ENCODE measurements at places on chromosomes 4 and X.

DNA sequence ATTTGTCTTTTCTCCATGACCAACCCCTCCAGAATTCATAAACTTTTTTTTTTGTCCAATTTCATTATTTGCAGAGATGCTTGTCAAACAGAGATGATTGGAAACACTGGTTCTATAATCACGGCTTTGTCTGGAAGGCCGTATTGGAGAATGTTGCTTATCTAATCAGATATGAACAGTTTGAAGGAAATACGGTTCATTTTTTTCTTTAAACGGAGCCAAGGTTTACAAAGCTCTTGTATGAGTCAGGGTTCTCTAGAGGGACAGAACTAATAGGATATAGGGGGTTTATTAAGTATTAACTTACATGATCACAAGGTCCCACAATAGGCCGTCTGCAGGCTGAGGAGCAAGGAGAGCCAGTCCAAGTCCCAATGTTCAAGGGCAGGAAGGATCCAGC, 1415.8 kb downstream of the C4orf33 start:
- DNase-seq: no peak

DNA sequence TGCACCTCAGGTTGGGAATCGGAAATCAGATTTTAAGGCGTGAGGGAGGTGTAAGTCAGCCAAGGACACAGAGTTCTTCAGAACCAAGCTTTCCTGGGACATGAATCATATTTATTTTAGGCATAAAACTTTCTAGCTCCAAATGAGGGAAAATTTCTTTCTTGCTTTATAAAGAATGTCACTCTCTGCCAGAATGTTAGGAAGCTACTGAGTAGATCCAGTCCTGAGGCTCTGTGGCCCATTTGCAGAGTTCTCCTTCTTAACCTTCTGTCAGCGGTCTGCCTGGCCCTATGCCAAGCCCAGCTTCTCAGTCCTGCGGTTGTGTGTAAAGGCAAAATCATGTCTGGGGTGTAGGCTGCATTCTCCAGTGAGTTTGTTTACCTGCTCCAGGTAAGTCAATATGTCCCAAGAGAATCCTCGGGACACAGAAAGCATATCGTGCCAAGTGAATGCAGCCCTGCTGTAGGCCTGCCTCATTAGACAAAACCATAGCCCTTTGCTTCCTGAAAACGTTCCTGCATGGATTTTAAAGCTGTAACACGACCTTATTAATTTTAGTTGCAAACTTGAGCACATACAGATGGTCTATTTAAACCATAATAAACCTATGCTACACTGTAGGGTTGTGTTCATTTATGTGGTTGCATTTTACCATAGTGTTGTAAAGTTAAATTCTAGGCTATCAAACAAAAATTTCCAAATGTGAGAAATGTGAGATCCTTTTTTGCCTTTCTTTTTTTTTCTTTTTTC, 29.2 kb upstream of the CCNI start:
- DNase-seq: no peak

- no peak for DNase-seq
Observed at GRCh38 chrX:103823591-103823990, 8.5 kb downstream of the RAB9B start.

DNA sequence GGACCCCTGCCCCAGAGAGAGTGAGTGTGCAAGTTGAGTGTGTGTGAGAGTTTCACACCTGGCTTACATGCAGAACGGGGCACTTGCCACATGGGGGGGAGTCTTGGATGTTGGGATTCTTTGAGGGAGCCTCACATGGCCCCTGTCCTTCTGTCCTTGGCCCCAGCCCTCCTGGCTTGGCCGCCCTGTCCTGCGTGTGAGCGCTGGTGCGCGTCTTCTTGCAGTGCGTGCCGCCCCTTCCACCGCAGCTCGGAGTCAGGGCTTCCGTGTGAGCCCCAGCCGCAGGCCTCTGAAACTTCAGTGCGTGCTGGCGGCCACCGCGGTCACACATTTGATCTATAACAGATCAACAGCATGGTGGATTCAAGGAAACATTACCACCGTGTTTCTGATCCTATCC, 30.1 kb upstream of the HGFAC start:
- no peak for DNase-seq

DNA sequence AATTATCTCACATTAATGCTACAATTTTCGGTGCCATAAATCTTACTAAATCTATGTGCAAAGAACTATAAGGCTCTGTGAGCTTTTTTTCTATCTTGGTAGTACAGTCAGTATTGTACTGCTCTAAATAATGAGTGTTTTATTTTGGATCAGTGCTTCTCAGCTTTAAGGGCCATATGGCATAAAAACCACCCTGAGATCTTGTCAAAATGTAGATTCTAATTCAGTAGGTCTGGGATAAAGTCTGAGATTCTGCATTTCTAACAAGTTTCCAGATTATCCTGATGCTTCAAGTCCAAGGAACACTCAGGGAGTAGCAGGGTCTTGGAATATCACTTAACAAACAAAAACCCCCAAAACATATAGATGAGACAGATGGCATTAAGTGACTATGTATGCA, 486.5 kb downstream of the GRXCR1 start:
- DNase-seq: no peak

DNA sequence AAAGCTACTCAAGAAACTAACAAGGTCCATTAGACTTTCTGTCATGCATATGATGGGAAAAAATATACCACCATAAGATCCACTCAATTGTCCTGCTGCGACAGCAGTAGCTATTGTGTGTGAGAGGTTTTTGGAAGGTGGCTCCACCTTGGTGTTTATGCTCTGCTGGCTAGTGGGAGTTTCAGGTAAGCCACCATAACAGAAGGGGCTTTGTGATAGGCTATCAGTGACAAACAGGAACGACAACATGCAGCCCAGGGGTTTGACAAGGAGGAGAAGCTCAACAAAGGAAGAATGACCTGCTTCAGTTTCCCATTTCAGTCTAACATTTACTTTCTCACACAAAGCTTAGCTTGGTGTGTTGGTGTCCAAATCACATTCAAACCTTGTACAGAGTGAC, 182.6 kb downstream of the ATOH1 start:
- no peak for DNase-seq

DNA sequence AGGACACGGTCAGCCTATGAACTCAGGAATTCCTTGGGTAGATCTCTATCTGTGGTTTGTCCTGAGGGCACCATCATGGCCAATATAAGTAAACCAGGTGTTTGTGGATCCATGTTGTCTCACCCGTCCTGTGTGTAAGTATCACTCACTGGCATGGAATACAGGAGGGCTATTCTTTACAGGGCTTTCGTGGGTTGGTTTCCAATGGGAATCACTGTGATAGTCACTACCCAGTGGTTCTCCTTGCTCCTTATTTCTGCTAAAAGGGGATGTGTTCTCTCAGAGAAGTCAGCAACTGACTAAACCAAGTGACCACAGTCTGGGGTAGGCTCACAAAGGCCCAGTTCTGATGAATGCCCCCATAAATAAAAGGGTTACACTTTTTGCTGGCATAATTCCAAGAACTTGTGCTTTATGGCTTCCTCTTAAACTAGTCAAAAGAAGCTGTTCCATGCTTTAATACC, 236.7 kb upstream of the JADE1 start:
- DNase-seq: no peak

DNA sequence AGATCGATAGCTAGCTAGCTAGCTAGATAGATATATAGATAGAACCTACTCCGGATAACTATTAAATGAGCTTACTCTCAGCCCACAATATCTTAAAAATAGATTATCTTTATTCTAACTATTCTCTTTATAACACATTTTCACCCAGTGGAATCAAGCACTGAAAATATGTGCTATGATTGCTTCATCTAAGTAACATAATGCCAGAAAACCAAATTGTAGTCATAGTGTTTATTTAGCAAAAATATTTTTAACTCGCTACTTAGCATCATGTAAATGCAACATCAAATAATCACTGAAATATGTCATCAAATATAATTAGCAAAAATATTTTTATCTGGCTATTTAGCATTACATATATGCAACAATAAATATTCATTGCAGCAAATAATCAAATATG, 1.5 kb downstream of the TMEM156 start:
- no peak for DNase-seq

- peak; percentile 4 for DNase-seq
Observed at GRCh38 chr4:148376151-148376550, 66.1 kb downstream of the NR3C2 start.

GRCh38 chr4:122705009-122705408, 27.5 kb upstream of the BBS12 start:
- DNase-seq: no peak

DNA sequence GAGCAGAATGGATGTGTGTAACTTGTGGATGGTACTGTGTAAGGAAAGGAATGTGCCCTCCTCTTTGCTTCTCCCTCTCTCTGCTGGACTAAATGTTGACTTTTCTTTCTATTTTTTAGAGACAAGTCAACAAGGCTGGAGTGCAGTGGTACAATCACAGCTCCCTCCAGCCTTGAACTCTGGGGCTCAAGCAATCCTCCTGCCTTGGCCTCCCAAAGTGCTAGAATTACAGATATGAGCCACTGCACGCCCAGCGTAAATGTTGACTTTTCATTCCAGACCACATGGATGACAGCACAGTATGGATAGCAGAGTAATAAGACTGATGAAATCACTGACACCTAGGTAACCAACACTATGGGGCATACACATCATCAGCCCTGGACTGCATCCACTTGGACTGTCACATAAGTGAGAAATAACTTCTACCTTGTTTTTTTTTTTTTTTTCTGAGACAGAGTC, 5.1 kb upstream of the RPS3A start:
- no peak for DNase-seq

DNA sequence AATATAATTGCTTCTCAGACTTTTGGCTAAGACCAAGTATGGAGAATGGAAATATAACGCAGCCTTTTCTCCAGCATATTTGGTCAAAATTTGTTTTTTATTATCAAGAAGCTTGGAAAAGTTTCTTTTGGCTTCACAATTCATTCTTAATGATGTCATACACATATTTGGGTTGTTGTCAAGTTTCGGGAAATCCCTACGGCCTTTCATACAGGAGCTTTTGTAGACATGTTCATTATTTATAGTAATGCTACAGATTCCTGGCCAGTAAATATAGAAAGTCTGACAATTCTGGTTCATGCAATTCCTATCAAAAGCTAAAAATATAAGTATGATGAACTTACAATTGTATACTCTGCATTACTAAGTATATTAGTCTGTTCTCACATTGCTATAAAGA, 112.9 kb downstream of the IRF2 start:
- no peak for DNase-seq

DNA sequence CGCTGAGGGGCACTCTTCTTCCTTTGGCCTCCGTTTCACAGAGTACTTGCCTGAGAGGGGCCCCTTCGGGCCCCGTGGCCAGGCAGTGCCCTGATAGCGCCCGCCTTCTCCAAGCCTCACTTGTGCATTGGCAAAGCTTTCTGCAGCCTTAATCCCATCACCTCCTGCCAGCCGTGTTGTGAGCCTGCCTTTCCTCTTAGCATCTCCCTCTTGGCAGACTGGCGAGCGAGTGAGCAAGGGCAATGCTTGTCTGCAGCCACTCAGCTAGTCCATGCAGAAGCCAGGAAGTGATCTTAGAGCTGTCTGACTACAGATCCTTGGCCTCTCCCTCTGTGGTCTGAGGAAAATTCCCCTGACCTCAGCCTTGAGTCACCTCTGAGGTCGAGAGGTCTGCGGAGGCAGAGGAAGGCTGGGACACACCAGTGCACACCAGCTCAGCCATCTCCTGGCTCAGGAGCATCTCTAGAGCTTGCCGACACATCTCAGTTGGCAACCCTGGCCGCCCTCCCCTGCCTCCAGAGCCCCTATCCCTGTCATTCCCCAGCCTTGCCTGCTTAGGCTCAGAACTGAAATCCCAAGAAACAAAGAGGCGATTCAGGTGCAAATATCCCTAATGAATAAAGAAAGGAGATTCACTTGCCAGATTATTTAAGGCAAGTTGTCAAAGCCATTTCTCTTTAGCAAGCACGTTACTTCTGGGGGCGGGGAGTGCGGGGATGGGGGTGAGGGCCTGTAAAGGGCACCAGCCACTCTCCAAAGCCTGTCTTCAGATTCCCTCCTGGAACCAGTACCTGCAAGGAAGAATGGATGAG, 143.5 kb upstream of the MAMLD1 start:
- DNase-seq: no peak

GRCh38 chrX:344371-344901, 25.8 kb upstream of the GTPBP6 start:
- no peak for DNase-seq

- no peak for DNase-seq
Observed at GRCh38 chrX:2664502-2664901, 26.6 kb upstream of the CD99 start.

DNA sequence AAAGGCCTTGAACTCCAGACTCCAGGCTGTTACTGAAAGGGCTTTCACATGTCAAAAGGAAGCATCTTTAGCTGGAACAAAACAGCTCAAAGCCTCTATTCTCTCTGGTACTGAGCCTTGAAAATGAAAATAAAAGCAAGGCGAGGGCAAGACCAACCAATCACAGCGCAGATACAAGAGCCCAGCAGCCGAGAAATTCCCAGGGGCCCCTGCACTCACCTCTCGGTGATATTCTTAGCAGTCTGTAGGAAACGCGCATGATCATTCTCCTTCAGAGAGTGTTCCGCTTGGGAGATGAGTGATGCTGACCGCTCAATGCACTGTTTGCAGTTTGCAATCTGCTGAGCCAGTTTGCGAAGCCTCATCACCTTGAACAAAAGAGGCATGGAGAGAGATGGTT, 138.1 kb downstream of the MID1 start:
- DNase-seq: no peak

DNA sequence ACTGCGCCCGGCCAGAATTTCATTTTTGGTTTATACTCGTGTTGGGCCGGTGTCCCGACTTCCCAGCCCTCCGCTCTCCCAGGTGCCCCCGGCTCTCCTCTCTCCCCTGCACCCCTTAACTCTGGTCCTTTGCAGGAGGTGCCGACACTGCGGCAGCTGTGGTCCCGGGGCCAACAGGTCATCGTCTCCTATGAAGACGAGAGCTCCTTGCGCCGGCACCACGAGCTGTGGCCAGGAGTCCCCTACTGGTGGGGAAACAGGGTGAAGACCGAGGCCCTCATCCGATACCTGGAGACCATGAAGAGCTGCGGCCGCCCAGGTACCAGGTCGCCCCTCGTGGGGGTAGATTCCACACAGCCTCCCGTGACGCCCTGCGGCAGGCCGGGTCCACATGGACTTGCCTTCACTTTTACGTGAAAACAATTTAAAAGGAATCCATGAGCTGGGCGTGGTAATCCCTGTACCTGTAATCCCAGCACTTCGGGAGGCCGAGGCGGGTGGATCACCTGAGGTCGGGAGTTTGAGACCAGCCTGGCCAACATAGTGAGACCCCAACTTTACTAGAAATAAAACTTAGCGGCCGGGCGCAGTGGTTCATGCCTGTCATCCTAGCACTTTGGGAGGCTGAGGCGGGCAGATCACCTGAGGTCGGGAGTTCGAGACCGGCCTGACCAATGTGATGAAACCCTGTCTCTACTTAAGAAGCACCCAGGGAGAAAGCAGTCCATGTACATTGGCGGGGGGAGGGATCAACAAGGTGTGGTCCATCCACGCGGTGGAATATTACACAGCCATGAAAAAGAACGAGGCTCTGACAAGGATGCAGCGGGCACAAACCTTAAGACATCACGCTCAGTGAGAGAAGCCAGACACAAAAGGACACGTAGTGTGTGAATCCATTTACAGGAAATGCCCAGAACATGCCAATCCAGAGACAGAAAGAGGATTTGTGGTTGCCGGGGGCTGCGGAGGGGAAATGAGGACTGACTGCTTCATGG, 12.0 kb downstream of the PLCXD1 start:
- no peak for DNase-seq
